WERI-Rb-1 (cell line): ENCODE measurements at places on chromosomes 13 and 19.

GRCh38 chr13:63288576-63288975 is 1872.9 kb upstream of the PCDH20 start:
- DNase-seq: no peak

DNA sequence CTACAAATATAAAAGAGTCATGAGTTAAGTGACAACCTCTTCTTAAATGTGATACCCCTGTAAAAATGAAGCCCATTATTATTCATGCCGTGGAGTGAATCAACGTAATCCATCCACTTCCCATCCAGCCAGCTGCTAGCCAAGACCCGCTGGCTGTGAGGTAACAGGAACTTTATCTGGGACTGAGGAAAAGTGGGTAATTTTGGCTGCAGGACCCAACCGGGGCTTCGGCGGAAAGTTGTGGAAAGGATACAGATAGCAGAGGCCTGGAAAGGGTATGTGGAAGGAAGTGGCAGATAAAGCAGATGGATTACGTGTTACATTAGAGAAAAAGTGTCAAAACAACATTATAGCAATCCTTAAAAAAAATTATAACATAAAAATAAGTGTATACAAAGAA is 48.3 kb downstream of the SLC7A1 start:
- DNase-seq: no peak

- DNase-seq: no peak
Observed at GRCh38 chr13:111411151-111411858, 90.9 kb downstream of the TEX29 start.

DNA sequence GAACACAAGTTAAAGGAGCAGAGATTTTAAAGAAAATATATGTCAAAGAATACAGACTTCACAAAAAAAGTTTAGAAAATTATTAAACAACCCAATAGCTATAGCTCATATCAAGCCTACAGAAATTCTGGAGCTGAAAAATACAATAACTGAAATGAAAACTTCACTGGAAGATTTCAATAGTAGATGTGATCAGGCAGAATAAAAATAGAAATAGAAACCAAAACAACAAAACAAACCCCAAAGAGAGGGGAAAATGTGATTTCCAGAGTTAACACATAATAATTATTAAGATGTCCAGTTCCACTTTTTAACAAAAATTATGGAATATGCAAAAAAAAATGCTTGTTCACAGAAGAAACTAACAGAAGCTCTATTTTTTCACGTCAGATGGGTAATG is 23.6 kb downstream of the LRRC63 start:
- DNase-seq: no peak

DNA sequence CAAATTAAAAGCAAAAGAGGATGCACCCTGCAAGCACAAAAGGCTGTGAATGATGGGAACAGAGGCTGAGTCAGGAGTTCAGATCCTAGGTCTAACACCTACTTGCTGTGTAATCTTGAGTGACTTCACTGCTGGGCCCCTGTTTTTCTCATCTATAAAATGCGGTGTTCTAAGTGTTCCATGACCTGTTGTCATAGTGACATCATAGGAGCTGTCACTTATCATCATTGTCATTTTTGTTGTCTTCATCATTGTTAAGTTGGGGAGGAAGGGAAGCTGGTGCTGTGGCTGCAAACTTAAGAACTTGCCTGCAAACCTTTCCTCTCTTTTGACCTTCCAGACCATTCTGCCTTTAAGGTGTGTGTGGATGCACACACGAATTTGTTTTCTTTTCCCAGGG is 20.6 kb downstream of the ACSBG2 start:
- DNase-seq: no peak

DNA sequence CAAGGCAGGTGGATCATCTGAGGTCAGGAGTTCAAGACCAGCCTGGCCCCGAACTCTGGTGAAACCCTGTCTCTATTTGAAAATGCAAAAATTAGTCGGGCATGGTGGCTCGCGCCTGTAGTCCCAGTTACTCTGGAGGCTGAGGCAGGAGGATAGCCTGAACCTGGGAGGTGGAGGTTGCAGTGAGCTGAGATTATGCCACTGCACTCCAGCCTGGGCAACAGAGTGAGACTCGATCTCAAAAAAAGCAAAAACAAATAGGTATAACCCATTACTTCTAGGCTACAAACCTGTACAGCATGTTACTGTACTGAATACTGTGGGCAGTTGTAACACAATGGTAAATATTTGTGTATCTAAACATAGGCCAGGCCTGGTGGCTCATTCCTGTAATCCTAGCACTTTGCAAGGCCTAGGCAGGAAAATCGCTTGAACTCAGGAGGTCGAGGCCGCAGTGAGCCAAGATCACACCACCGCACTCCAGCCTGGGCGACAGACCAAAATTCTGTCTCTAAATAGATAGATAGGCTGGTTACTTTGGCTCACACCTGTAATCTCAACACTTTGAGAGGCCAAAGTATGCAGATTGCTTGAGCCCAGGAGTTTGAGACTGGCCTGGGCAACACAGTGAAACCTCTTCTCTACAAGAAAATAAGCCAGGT is 63.5 kb downstream of the MYO9B start:
- no peak for DNase-seq

- DNase-seq: no peak
Observed at GRCh38 chr13:112947796-112948195, 21.2 kb upstream of the MCF2L start.

DNA sequence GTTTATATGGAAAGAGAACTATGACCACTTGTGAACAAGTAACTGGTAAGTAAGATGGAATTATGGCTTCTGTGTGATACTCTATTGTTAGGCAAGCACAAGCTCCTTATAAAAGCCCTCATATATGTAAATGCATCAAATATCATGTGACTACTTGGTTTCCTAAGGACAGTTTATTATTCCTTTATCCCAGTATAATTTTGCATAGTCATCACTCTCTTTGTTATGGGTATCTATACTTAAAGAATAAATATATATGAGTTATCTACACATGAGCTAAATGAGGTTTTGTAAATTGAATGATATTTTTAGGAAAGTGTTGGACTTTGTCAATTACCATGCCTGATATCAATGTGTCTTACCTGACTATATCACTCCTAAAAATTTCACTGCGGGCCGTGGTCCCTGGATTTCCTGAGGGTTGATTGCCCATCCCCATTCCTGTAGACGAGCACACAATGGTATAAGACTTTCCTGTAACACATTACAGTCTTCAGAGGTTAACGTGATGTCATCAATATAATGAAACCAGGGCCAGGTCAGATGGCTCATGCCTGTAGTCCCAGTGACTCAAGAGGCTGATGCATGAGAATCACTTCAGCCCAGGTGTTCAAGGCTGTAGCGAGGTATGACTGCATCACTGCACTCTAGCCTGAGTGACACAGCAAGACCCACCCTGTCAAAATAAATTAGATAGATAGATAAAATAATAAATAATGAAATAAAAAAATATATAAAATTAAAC is 20.7 kb downstream of the ZNF844 start:
- DNase-seq: no peak

- no peak for DNase-seq
Observed at GRCh38 chr19:20414120-20414519, 151.5 kb downstream of the ZNF737 start.
